ENCODE measurements at places on chromosomes 13 and 19.

GRCh38 chr19:51676566-51677083, 16.5 kb upstream of the SPACA6 start:
- DNase-seq, result no peak

- no peak for DNase-seq
Observed at GRCh38 chr13:110306340-110306959, 507 bp downstream of the COL4A1 start.

GRCh38 chr13:83340170-83340569, 542.1 kb downstream of the SLITRK1 start:
- no peak for DNase-seq

DNA sequence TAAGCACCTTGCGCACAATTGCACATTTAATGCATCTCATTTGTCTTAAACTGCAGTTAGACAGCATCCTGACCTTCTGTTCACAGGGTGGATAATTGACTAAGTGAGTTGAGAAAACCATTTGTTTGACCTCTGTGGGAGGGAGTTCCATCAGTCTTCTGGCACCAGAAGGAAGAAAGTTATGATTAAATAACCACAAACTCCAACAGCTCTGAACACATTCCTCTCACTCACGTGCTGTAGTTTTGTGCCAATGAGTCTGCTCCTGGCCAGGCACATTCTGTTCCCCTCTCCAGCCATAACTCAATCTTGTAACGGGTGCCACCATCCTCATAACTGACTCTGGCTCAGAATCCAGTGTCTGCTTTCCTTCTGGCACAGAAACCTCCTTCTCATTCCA, 817.2 kb downstream of the SLITRK1 start:
- no peak for DNase-seq

DNA sequence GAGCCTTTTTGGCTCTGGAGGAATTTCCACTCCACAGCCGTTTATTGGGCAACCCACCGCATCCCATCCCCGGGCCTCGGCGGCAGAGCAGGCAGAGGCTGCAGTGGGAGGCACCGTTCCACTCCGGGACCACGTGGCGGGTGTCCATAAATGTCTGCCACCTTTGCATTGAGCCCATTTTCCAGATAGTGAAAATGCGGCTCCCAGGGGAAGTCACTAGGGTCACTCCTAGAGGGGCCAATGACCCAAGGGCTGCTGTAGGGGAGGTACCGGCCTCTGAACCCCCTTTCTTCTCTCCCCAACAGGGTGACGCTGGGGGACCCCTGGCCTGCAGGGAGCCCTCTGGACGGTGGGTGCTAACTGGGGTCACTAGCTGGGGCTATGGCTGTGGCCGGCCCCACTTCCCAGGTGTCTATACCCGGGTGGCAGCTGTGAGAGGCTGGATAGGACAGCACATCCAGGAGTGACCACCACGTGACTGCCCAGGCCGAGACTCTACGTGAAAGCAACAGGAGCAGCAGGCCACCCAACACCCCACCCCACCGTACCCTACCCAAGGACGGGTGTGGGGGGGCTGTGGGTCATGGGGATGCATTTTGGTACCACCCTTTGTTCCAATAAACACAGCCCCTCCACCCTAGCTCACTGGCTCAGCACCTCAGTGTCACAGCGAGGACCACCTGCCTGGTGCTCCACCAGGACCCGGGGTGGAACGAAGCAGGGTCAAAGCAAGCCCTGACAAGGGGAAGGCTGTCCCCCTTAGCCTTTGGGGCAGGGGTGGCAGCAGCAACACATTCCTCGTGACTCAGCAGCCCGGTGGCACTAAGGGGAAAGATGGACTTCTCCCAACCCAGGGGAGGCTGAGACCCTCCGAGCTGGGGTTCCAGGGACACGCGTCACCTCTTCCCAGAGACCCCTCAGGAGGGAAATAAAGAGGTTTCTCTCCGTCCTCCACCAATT, 1.5 kb downstream of the TIMM13 start:
- DNase-seq, result no peak

DNA sequence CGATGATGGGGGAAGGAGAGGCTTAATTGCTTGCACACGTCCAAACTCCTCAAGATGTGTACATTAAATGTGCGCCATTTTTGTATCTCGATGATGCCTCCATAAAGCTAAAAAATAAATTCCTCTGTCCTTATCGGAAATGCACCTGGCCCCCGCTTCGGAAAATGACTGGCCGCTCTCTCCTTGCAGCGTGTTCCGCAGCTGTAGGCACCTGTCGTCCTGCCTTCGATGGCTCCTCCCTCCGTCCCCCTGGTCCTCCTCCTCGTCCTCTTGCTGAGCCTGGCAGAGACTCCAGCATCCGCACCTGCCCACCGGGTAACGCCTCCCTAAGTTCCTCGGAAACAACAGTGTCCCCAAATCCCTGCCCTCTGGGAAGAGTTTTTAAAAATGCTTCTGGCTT, 1.1 kb downstream of the GALP start:
- no peak for DNase-seq

DNA sequence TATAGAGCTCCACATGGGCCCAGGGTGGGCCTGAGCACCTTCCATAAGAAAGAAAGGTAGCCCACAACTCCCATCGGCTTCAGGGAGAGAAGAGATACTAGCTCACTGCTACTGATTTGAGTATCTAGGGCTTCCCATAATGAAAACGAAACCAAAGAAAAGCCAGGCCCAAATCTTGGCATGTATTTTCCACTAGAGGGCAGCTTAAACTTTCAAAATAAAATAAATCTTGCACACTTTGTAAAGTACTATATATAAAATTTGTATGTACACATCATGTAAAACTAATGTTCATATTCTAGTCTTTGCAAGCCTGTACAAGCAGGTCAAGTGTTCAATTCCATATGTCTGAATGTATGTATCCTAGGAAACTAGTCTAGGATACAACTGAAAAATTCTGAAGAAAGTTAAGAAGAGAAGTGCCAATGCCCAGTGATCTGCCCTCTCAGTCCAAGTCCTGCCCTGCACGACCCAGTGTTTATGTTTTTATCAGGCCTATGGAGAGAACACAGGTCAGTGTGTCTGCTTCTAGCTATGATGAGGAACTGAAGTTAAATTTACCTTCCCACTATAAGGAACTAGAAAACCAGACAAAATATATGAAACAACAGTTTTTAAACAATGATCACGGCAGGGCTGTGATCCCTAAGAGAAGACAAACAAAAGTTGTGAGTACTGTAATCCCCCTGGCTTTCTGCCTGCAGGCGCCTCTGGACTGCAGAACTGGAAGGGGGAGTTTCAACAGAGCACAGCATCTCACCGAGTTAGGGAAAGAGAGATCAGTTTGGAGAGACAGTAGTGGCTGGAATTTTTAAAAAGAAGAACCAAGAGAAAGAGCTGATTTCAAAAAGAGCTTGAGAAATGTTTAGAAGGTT, 475.7 kb downstream of the UQCRFS1 start:
- no peak for DNase-seq

DNA sequence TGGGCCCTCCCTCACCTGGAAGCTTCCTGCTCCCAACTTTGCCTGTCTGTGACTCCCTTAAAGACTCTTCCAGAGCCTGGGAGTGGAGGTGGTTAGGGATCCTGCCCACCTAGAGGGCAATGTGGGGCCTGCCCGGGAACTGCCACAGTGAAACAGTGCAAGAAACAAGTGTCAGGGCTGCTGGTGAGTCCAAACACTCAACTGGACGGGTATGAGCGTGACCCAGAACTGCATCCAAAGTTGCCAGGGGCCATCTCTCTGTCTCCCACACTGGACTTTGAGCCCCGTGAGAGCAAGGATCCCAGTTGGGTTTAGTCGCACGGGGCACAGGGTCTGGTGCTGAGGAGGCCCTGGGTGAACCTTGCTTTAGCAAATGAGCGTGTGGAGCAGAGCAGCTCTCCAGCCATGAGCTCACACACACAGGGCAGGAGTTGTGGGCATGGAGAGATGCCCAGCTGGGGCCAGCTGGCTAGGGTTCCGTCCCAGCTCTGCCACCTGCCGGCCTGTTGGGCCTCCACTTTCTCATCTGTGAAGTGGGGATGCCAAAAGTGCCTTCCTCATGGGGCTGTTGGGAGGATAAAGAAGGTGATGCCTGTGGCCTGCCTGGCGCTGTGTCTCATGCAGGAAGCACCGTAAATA, 2.8 kb upstream of the NUMBL start:
- DNase-seq, result no peak

DNA sequence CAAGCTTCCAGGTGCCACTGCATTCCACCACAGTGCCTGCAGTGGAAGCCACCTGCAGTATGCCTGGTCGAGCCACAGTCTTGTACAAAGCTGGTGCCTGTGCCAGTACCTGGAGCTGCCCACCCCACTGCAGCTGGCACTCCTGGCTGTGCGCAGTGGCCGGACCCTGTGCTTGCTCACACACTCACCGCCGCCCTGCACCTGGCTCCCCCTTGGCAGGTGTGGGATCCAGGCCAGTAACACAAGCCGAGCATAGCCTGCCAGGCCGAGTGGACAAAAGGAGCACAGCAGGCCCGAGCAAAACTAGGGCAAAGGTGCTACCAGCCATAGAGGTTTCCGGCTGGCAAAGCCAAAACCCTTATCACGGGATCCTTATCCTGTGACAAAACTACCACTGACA, 18.5 kb downstream of the UGGT2 start:
- DNase-seq, result no peak

DNA sequence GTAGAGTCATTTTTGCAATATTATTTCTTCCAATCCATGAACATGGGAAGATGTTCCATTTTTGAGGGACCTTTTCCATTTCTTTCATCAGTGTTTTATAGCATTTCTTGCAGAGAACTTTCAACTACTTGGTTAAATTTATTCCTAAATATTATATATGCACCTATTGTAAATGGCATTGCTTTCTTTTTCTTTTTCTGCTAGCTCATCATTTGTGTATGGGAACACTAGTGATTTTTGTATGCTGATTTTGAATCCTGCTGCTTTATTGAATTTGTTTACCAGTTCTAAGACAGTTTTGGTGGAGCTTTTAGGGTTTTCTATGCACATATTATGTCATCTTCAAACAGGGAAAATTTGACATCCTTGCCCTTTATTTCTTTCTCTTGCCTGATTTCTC, 7.2 kb upstream of the CYP4F2 start:
- no peak for DNase-seq

GRCh38 chr19:843836-844545, 3.2 kb downstream of the PRTN3 start:
- DNase-seq, result no peak

GRCh38 chr13:72071713-72072112, 204.7 kb upstream of the DACH1 start:
- no peak for DNase-seq

- no peak for DNase-seq
Observed at GRCh38 chr19:36891768-36892357, 24.2 kb downstream of the ZNF829 start.

- peak; percentile 47 for DNase-seq
Observed at GRCh38 chr13:46553886-46554858, 1.2 kb downstream of the LRCH1 start.

- no peak for DNase-seq
Observed at GRCh38 chr13:80871481-80871880, 530.6 kb upstream of the SPRY2 start.

DNA sequence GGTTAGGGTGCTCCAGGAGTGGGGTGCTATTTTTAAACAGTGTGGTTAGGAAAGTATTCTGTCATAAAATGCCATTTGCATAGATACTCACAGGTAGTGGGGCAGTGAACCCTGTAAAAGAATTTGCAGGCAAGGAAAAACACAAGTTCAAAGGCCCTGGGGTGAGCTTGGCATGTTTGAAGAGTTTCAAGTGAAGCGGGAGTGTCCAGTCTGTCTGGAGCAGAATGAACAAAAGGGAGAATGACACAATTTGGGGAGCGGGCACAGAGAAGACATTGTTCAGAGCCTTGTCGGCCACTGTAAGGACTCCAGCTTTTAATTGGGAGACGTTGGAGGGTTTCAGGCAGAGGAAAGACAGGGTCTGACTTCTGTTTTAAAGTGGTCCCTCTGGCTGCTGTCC, 2.8 kb downstream of the GRWD1 start:
- DNase-seq, result no peak

GRCh38 chr19:46913852-46914430, 53.1 kb downstream of the ARHGAP35 start:
- no peak for DNase-seq

DNA sequence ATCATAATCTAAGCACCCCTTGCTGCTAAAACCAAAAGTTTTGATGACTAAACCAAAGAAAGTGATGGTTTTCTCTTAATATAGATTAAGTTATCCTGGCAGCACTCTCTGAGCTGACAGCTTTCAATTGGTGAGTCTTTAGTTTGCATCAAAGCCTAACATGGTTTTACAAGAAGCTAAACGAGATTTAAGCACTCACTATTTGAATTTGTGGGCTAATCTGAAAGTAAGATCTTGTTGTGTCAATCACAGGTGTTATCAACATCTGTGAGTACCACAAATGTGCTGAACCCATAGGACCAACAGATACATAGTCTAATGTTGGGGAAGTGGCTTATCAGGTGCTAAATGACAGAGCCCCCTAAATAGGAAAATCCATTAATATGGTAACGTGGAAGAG, 223.9 kb downstream of the LHFPL6 start:
- DNase-seq, result no peak

GRCh38 chr13:103883164-103883563, 816.9 kb upstream of the SLC10A2 start:
- DNase-seq, result no peak

DNA sequence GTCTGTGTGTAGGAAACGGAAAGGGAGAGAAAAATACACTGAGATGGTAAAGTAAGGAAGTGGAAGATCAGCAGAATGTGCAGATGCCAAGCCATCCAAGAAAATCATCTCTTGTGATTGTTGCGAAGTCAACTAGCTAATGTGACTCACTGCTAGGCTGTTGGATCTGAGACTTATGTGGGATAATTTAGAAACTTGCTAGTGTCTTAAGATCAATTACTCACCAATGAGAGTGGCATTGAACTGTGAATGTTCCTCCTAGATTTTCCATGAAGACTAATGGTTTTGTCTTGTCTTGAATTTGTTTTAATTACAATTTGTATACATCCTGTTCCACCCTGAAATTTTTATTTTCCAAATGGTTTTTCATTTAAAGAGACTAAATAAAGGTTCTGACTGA, 771.6 kb downstream of the EFNB2 start:
- DNase-seq, result no peak

DNA sequence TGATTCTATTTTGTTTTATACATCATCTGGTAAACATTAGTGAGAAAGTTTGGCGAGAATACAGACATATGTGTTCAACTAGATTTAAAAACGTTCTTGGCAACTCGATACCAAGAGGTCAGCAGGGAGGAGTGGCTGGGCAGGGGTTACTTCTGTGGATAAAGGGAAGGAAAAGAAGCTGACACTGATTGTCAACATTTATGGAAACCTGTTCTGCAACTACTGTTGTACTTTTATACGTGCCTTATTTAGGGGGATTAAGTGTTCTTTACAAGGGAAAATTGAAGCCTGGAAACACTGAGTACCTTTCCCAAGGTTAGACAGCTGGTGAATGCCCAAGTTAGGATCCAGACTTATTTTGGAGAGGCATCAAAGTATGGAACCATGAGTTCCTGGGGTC, 65.0 kb downstream of the MTUS2 start:
- DNase-seq, result no peak

GRCh38 chr19:38543286-38543806, 74.4 kb downstream of the MAP4K1 start:
- no peak for DNase-seq

GRCh38 chr19:10976131-10976892, 15.5 kb downstream of the SMARCA4 start:
- DNase-seq, result no peak

Data from stimulated activated CD4-positive, alpha-beta T cell treated with anti-CD3 and anti-CD28 coated beads, Interleukin-4, amount 100 ng/mL, for 48 hours (primary cell).